ENCODE measurements at places on chromosomes 16 and 17.

GRCh38 chr16:57781741-57782606 is 20.3 kb downstream of the KIFC3 start:
- DNase-seq, result no peak

DNA sequence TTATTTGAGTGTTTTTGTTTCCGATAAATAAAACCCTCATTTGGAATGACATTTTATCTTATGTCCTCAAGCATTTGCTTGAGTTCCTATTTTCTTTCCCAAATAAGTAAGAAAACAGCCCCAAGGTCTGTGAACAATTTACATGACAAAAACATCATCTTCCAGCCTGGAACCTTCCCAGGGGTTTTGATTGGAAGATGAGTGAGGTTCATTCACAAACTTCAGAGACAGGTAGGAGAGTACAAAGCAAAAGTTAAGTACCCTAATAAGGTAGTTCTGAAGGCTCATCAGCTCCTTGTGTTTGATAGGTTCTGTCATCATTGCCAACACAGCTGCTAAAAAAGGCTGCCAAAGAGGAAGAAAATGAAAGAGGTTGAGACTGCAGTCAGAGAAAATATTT is 772.8 kb downstream of the CDH8 start:
- no peak for DNase-seq

- no peak for DNase-seq
These were observed 1493.1 kb downstream of the CDH11 start for GRCh38 chr16:63628812-63629211.

DNA sequence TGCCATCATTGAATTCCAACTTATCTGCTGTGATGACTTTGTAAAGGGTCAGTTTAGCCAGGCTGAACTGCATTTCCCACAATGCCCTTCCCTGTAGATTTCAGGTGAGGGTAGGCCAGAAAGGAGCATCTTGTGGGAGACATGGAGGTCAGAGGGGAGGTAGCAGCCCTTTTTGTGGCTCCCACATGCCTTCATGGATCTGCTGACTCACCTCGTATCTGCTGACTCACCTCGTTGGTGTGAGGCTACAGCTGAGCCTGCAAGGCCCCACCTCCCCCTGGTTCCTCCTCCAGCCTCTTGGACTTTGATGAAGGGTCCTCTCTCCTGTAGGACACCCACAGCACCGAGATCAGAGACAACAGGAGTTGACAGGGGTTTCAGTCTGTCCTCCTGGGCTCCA is 102.5 kb downstream of the SALL1 start:
- no peak for DNase-seq

DNA sequence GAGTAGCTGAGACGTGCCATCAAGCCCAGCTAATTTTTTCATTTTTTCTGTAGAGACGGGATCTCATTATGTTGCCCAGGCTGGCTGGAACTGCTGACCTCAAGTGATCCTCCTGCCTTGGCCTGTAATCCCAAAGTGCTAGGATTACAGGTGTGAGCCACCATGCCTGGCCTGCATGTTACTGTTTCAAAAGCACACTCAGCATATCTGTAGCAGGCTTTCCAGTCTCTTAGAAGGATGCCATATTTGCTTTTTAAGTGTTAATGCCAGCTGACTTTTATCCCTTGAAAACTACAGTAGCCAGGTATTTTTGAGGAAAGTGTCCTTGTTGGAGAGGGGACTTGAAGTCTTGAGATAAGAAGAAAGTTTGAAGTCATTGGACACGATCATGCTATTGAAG is 15.3 kb upstream of the SPAG9 start:
- DNase-seq, result no peak

DNA sequence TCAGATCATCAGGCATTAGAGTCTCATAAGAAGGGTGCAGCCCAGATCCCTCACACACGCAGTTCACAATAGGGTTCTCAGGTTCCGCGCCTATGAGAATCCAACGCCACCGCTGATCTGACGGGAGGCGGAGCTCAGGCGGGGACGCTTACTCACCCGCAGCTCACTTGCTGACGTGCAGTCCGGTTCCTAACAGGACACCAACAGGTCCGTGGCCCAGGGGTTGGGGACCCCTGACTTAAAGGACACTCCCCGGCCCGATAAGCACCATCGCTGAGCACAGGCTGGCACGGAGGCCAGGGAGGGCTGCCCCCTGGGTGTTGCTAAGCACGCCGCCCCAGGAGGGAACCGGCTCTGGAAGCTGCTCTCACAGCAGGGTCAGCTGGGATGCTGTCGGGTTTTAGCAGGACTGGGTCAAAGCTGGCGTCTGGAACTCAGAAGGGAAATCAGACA is 30.1 kb upstream of the BAHCC1 start:
- no peak for DNase-seq

GRCh38 chr16:9248162-9248561 is 156.7 kb downstream of the HAPSTR1 start:
- no peak for DNase-seq

DNA sequence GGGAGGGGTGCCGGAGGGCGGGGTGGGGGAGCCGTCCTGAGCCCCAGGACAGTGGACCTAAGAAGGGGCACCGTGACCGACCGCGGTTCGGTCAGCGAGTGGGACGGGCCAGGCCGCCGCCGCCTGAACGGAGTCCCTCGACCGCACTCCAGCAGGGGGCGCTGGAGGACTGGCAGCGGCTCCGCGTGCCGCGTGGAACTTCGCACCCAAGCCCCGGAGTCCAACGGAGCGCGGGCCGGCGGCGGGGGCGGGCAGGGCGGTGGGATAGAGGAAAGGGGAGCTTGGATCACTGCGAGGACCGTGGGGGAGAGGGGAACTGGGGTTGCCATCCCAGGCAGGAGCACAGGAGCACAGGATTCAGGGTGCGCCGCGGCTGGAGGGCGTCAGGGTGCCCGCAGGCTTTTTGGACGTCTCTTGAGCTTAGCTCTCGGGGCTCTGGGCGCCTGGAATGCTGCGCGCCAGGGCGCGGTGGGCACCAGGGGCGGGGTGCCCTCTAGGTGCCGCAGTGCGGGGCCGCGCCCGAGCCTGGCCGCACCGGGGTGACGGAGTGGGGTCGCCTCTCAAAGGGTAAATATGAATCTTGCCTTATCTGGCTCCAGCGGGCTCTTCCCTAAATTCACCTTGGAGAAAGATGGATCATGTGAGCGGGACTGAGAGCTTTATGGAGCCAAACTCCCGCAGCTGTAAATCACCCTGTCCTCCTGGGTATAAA is 379 bp upstream of the OTOP2 start:
- peak; percentile 6 for DNase-seq

DNA sequence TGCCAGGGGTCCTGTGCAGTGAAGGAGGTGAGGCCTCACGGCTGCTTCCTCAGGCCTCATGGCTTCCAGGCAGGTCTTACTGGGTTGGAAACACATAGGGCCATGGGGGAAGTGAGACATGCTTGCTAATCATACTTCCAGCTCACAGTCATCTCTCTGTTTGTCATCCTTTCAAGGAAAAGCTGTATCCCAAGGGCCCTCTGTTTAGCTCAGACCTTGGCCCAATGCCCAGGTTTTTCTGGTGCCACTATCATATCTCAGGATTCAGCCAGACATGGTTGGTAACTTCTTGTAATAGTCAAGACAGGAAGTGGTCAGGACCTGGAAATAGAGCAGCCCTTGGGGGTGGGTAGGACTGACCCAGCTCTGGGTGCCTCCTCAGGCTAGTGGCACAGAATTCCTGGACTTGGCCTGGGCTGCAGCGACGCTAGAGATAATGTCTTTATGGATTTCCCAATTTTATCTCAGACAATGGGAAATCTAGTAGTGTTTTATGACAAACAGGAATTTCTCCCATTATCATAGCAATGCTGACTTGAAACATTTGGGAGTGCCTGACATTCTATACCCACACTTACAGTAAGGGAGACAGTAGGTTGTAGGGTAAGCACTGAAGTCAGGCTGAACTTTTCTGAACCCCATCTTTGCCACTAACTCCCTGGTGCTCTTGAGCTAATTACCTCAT is 13.5 kb upstream of the ITGB3 start:
- no peak for DNase-seq

DNA sequence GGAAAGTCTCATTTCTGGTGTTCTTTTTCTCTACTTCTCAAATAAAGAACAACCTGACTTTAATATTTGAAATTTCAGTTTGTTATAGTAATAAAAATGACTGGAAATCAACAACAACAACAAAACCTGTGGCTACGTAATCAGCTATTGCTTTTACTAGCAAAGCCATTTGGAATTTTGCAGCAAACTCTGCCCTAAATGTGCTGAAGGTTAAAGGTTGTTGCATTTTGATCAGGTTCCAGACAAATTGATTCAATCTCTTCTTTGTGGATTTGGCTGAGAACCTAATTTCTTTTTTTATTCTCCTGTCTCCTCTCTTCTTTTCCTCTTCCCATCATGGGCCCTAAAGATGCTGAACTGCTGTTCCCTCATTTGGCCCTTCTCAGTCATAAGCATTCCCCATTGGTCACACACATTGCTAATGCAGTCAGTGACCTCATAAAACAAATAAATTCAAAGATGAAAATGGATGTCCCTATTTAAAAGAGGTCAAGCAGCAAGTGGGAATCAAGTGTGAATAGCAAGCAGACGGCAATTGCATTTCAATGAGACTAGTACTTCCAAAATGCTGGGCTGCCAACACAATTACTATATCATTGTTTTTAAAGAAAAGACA is 795.1 kb upstream of the CDH8 start:
- DNase-seq, result no peak

DNA sequence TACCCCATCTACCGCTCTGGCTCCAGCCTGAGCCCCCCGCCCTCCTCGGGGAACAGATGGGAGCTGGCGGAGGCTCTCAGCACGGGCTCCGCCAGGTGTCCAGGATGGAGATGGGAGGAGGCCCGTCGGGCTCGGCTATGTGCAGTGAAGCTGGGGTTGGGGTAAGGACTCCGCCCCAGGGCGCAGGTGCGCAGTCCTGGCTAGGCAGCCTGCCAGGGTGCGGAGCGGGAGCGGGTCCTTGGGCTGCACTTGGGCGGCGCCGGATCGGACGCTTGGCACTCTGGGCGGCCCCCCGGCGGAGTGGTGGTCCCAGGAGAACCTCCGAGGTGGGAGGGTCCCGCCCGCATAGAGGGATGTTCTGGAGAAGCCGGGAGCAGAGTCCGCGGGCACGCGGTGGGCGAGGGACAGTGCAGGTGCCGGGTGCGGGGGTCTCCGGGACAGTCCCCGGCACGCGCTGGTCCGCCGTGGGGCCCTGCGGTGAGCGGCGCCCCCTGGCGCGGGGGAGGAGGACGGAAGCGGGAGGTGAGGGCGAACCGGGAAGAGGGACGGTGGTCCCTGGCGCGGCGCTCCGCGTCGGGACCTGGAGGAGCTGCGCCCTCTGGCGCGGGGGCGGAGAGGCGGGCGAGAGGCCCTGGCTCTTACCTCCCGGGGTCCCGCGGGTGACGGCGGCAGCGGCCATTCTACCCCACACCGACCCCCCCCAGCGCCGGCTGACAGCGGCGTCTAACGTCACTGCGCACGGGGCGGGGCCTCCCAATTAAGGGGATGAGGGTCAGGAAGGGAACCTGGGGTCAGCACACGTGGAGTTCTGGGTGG is at the start of gene CAMTA2:
Gene CAMTA2 (minus strand): TSS at position 725 of the 816 bp plus-strand sequence. CDS start 1,453 bp downstream, outside the sequence.
- DNase-seq, result peak; percentile 66

DNA sequence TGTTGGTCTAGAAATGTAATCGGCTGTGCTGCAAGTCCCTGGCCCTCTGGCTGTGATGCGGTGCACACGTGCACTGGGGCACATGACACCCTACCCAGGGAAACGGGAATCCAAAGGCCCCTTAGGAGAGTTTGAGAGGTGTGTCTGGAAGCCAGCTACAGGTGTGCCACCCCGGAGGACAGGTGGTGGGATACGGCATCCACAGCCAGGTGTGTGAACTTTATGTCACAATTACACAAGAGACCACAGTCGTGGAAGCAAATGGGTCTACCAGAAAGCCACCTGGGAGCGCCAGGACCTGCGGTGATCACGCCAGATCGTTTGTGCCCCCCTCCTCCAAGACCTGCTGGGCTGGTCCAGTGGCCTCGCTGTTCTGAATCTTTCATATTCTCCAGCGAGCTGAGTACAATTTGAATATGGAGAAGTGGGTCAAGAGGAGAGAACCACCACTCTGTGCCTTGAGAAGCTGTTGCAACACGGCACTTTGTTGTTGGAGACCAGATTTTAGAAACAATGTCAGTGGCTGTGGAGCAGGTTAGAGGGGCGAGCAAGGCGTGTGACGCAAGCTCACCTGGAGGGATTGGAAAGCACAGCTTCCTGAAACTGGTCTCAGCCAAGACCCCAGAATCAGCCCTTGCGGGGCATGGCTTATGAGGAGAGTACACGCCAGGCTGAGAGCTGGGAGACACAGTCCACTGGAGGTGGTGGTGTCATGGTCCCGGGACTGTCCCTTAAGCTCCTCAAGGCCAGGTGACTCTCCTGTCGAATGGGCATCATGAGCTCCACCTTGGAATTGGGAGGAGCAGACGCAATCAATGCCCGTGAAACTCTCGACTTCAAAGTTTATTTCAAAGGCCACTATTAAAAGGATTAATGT is 37.4 kb downstream of the COX4I1 start:
- DNase-seq, result no peak

- DNase-seq, result peak; percentile 16
These were observed at the start of gene RAPGEFL1 for GRCh38 chr17:40177275-40177874. RAPGEFL1 (plus strand) TSS chr17:40177470; CDS start chr17:40177862, 392 bp downstream.

All from NCI-H1694 treated with DMSO at 0.1 percent for 48 hours (cell line).